ENCODE measurements at places on chromosomes 1 and 21.

DNA sequence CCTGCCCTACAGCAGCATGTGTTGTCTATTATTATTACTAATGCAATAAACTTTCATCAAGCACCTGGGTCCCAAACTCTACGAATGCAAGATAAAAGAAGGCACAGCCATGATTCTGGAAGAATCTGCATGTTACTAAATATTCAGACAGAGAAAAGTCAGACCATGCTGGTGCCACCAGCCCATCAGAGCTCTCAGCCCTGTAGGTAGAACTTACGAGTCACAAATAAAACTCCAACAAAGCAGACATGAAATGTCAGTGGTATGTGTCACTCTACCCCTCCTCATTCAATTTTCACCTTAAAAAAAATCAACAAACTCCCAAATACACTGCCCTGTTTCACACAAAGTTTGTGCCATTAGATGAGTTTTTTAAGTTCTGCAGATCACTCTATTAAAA lies 62.4 kb upstream of the TIAM1 start:
- DNase-seq = no peak

DNA sequence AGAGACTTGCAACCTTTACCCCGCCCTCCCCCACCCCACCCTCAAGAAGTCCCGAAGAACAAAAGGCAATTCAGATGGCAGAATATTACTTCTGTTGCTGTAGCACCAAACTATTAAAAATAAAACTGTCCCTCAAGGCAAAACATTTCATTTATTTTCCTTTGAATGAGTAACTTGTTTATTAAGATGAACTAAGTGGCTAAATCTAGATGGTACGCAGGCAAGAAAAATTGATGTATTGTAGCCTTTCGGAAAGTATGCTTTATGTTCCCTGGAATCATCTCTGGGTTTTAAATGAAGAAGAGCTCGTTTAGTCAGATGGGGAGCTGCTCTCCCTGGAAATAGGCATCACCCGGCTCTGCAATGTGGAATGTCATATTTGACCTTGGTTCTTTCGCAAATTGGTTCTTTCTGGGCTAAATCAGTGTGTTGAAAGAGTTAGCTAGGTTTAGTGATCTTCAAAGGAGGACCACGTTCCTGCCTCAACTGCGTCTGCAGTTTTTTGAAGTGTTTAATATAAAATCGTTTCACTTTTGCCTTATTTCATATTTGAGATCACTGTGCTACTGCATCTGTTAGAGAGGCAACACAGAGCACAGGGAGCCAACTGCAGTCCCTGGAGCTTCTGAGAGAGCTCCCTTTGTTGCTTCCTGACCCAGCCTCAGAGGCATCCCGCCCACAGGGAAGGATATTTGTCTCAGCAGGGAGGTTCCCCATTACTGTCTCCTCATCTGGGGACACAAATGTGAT lies 61.8 kb downstream of the KIF26B start:
- DNase-seq = no peak

DNA sequence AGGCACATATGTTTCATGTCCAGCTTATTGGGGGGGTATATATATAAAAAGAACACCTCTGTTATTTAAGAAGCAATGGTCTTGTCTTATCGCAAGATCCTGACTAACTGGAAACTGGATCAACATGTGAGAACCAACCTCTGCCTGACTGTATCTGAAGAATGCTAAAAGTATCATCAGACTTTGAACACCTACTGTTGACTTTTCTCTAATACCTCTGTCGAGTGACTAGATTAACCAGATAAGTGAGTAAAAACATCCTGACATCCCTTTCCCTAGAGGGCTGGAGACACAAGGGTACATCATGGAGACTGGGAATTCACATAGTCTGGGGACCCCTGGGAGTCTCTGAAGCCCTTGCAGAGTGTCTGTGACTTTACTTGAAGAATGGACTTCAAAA lies 26.3 kb upstream of the PIGC start:
- DNase-seq = no peak

GRCh38 chr1:201468501-201468843 lies 516 bp downstream of the PHLDA3 start:
- DNase-seq = no peak

- DNase-seq = no peak
Observed at GRCh38 chr1:7893529-7894180, 40.8 kb upstream of the UTS2 start.

- no peak for DNase-seq
Observed at GRCh38 chr21:31725202-31725839, 6.6 kb downstream of the SCAF4 start.

DNA sequence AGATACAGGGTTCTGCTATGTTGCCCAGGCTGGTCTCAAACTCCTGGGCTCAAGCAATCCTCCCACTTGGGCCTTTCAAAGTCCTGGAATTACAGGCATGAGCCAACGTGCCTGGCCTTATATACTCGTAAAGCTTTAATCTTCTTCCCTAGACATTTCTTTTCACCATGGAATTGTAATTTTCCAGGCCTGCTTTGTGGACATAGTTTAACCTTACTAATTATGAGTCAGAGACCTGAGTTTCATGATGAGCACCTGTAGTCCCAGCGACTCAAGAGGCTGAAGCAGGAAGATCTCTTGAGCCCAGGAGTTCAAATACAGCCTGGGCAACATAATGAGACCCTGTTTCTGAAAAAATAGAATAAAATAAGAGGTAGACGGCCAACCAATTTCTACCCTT lies 12.3 kb downstream of the PATJ start:
- DNase-seq = no peak

DNA sequence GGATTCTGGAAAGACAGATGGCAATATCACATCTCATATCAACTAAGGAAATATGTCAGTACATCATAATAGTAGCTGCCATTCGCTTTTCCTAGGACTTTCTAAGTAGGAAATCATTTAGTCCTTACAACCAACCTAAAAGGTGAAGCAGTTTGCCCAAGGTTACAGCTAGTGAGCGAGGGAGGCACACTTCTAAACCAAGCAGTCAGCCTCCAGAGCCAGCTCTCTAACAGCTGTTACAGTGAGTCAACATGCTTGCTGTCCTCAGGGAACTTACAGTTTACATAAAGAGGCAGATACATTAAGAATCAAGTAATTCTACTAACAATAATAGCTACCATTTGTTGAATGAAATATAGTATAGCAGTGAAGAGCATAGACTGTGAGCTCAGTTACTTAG lies 57.1 kb downstream of the GIPC2 start:
- no peak for DNase-seq

GRCh38 chr1:207872621-207873020 lies 38.3 kb downstream of the CD34 start:
- DNase-seq = no peak

DNA sequence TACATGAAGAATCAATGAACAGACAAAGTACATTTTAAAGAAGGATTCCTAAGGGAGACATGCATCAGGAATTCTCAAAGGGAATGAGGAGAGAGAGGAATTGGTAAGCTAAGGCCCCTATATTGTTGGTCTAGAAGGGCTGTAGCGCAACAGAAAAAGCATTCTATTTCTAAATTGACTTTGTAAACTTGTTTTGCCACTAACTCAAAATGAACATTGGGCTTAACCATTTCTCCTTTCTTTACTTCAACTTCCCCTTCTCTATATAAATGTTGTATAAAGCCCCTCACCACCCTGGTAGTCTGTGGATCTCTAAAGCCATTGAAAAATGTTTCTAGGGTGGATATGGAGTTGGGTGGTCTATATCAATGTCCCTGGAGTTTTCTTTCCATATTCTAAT lies 20.4 kb upstream of the OR6N2 start:
- DNase-seq = no peak

GRCh38 chr1:63326106-63326472 lies 3.7 kb downstream of the FOXD3 start:
- DNase-seq = no peak

- DNase-seq = no peak
Observed at GRCh38 chr1:15296585-15297321, 49.7 kb downstream of the FHAD1 start.

DNA sequence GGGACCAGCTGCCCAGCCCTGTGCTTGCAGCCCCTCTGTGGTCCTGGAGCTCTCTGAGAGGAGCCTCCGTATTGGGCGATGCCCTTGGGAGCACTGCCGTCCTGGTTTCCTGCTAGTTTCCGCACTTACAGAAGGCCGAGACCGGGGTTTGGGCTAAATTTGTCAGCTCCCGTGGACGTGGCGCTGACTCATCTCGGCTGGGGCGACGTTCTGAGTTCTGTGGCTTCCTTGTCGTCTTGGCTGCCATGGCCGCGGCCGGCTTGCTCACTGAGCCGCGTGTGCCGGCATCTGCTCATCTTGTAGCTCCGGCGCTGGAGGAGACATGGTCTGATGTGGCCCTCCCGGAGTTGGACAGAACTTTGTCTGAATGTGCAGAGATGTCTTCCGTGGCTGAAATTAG lies 64.9 kb downstream of the PCNT start:
- DNase-seq = no peak

DNA sequence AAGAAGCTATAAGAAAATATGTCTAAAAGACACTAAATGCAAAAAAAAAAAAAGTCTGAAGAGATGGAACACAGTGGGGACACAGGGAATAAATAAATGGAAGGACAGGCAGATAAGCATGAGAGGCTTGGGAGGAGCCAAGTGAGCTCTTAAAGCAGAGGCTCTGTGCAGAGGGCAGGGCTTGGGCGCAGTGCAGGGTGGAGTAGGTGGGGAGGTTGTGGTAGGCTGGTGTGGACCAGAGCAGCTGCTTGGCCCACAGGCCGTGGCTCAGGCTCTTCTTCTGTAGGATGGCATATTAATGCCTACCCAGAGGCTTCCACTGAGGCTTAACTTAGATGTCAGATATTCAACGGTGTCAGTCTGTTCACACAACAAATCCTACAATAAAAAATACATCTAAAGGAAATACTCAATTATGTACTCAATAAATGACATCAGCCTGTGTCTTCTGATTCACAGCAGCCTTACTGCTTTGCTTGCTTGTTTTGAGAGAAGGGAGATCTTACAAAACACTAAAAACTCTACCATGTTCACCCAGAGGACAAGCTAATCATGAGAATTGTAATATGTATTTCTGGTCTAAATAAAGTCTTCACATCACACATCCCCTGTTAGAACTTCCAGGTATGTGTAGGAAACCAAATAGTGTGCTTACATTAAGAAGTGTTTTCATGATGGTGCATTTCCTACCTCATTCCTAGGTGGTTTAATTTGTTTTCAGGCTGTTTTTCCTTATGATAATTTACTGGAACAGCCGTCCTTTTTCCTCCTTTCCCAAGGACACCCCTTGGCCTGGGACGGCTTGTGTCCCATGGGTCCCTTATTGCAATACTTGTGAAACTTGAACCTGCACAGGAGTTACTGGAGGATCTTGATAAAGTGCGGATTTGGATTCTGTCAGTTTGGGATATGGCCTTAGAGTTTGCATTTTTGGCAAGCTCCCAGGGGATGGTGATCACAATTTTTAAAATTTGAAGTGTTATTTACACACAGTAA lies 24.9 kb downstream of the DIP2A start:
- DNase-seq = no peak

GRCh38 chr1:112508278-112509004 lies at the start of gene WNT2B:
WNT2B (plus strand) TSS chr1:112508965; CDS start chr1:112509263, 298 bp downstream.
- no peak for DNase-seq

DNA sequence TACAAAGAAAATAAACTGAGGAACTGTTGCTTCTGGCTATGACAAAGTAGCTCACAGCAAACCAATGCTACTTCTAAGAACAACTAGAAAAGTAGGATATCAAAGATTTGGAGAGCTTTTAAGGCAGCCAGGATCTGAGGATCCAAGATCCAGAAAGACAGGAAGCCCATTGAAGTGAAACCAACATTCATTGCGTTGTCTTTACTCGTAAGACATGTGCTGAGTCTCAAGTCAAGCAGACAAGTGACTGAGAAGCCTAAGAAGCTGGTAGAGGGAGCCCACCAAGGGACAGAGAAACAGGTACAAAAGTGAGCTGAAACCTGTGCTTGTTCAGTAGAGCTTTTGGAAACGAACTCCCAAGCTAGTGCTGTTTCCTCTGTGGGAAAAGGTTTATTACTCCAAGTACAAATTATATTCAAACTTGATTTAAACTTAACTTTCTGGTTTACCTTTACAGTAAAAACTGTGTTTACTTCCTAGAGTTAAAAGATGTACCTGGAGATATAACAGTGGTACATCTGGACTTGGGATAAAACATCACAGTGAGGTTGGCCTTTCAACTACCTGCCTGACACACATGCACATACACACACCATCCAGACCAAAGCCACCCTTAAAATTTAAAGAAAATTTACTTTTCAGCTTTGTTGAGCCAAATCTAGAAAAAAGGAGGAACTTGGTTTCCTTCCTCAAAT lies 41.2 kb downstream of the NME7 start:
- no peak for DNase-seq

GRCh38 chr1:211939876-211940468 lies 95.4 kb downstream of the INTS7 start:
- no peak for DNase-seq

DNA sequence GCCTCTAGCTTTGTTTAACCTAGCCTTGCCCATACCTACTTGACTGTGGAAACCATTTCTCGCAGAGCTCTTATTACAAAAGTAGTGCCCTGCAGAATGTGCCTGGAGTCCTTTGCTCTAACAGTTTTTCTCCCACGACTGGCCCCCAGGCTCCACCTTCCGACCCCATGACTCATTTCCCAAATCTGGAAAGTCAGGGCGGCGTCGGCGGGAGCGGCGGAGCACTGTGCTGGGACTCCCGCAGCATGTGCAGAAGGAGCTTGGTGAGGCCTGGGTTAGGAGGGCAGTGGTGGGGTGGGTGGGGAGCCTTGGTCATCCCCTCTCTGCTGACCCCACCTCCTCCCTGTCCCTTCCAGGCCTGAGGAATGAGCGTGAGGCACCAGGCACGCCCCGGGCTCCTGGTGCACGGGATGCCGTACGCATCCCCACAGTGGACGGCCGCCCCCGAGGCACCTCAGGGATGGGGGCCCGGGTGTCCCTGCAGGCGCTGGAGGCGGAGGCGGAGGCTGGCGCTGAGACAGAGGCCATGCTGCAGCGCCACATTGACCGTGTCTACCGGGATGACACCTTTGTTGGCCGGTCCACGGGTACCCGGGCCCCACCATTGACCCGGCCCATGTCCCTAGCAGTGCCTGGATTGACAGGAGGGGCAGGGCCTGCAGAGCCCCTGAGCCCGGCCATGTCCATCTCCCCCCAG lies 47.5 kb downstream of the YARS1 start:
- no peak for DNase-seq

GRCh38 chr1:223813645-223814044 lies 32.1 kb downstream of the TP53BP2 start:
- no peak for DNase-seq

GRCh38 chr1:153775458-153776327 lies 486 bp downstream of the SLC27A3 start:
- DNase-seq = no peak

- no peak for DNase-seq
Observed at GRCh38 chr1:113048064-113048463, 24.9 kb upstream of the LRIG2 start.

DNA sequence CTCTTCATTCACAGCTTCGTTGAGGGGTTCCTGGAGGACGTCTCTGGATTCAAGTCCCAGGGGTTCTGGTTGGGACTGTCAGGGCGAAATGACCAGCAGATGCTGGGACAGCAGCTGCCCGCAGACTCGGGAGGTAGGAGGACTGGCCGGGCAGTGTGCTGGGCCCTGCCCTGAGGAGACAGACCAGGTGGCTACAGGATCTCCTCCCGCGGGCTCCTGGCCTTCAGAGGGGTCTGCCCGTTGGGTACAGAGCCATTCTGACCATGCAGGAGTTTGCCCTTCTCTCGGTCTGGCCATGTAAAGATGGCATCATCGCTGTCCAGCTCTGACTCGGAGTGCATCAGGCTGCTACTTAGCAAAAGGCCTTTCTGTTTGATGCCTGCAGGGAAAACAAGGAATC lies 122.5 kb downstream of the KIAA0319L start:
- no peak for DNase-seq
